Activated naive CD8-positive, alpha-beta T cell treated with anti-CD3 and anti-CD28 coated beads for 36 hours (primary cell): ENCODE measurements at places on chromosomes 7 and 10. TPM values are rescaled to one million over a fixed set of nuclear protein-coding genes. Genes with fewer than 3 reads are reported as not detected.
A peak's percentile ranks its signal among the peaks of the same experiment; 100 is the strongest.

TSPAN33 gene
- total RNA-seq = 18.7 TPM

PRPS1L1 gene
- total RNA-seq = not detected

GRCh38 chr7:36291387-36292316 lies 98.0 kb upstream of the ANLN start:
- peak; percentile 67 for DNase-seq

PRKRIP1 gene
- 25.1 TPM for total RNA-seq

GRCh38 chr10:26437637-26438461 lies at the start of gene APBB1IP:
TSS of gene APBB1IP (plus strand) at chr10:26438341. CDS start at chr10:26492327, 53,986 bp downstream.
- DNase-seq = peak; percentile 57

- no peak for DNase-seq
Measured at GRCh38 chr10:74418285-74418872, 267.4 kb downstream of the ADK start.

DNA sequence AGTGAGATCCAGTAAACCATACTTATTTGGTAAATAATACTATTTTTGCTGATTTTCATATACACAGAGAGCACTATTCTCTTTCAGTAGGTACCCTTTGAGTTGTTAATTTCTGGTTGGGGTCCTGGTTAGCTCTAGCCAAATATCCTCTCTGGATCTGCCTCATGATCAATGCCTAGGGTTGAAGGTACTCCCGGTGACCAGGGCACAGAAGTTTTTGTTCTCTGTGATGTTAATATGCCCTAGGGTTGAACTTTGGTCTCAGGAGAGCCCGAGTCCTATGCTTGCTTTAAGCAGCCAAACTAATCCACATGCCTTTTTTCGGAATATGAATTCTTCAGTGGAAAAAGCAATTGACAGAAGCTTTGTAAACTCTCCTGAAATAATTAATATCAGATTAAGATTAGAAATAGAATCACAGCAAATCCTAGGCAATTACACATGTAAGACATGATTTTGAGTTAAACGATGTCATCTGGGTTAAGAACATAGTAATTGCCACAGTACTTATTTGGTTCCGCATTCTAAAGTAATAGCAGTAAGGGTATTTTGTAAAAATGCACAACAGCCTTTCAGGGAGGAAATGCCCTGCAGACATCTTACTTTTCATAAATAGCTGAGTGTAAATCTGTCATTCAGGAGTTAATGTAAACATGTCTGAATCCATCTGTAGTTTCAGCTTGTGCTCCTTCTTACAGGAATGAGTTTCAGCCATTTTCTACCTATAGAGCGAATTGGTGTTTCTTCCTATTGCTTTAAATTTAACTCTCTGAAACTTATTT lies 10.1 kb downstream of the CHN2 start:
- DNase-seq = no peak

SLC39A12 gene
- total RNA-seq = not detected

ITGA8 gene
- total RNA-seq = not detected

DNA sequence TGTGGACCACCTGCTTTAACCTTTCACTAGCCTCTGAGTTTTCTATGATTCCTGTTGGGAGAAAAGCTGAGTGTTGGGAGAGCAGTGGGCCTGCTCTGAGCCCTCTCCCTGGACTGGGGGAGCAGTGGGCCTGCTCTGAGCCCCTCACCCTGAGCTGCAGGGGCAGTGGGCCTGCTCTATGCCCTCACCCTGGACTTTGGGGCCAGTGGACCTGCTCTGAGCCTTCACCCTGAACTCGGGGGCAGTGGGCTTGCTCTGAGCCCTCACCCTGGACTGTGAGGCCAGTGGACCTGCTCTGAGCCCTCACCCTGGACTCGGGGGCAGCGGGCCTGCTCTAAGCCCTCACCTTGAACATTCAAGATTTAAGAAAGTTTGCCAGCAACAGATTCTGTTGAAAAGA lies 33.4 kb downstream of the AGAP6 start:
- no peak for DNase-seq

DNA sequence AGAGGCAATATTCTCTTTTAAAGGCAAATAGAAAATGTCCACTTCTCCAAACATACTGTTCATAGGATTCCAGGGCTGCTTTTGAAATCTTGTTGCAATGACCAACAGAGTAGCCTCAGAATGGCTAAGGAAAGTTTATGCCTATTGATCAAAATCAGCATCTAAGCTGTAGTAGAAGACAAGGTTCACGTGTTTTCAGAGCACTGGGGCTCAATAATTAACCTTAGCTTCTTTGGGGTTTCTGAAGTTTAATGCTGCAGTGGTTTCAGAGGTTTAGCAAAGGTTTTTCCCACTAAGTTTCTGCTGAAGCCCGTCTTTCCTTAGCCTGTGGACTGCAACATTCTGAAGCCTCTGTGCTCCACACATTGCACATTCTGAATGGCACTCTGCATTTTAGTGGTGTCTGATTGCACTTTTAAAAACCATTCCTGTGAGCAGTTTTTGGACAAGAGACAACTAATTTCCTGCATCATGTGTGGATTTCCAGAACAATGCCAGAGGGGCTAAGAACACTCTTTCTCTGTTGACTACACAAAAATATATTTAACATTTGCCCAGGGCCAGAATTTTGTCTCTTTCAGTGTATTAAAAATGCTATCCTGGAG lies 342.5 kb downstream of the PTEN start:
- DNase-seq = no peak

GRCh38 chr10:13180788-13181187 lies 19.4 kb downstream of the MCM10 start:
- no peak for DNase-seq

GRCh38 chr7:55018361-55019190 lies at the start of gene EGFR:
TSS of gene EGFR (plus strand) at chr7:55019017. CDS start at chr7:55019278, 261 bp downstream.
- no peak for DNase-seq

MMD2 gene
- not detected for total RNA-seq

DNA sequence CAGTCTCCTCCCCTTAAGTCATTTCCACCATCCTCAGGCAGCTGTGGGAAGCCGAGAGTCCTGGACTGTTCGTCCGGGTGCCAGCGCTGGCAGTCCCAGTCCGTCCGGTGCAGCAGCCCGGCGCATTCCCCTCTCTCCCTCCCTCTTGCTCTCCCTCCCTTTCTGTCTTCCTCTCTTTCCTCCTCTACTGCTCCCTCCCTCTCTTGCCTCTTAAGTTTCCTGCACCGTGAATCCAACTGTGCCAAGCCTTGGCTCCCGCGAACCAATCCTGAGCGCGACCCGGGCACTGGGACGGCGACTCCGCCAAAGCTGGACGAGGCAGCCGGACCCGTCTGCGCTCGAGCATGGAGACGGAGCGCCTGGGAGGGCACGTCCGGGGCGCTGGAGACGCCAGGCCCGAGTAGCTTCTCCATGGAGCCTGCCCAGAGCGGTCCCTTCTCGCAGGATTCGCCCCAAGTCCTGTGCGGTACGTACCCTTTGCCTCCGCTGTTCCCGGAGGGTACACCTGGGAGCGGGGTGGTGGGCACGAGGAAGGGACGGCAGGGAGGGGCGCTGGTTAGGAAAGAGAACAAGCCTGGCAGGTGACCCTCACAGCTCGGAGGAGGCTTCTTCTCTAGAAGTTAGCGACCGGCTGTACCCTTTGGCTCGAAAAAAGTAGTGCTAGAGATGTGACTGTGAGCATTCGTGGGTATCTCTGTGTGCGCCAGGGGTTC lies 1.0 kb downstream of the NXPH1 start:
- DNase-seq = no peak

- DNase-seq = no peak
Measured at GRCh38 chr10:123530166-123530870, 135.8 kb upstream of the GPR26 start.

HMX3 gene
- total RNA-seq = 0.24 TPM

RNF148 gene
- total RNA-seq = not detected

SUN3 gene
- 0.54 TPM for total RNA-seq

GRCh38 chr7:99340659-99341058 lies 15.0 kb downstream of the ARPC1A start:
- no peak for DNase-seq

GPR141 gene
- not detected for total RNA-seq

DNA sequence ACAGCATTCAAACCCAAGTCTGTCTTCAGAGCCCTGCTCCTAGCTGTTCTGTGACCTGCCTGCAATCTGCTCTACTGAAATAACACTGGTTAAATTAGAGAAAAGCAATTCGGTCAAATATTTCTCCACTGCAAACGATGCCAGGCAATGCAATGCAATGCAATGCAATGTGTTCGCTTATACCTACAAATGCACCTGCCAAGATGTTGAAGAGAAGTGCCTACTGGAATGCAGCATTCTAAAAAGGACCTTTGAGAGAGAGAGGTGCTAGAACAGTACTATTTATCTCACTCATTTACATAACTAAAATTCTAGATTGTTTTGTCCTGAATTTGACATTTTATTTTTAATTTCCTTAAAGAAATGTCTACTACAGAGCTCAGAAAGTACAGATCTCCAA lies 157.3 kb upstream of the CDK1 start:
- no peak for DNase-seq

GRCh38 chr10:43057831-43058340 lies 19.0 kb upstream of the RET start:
- DNase-seq = no peak

- no peak for DNase-seq
Measured at GRCh38 chr10:78913219-78914059, 155.3 kb upstream of the ZMIZ1 start.

DNA sequence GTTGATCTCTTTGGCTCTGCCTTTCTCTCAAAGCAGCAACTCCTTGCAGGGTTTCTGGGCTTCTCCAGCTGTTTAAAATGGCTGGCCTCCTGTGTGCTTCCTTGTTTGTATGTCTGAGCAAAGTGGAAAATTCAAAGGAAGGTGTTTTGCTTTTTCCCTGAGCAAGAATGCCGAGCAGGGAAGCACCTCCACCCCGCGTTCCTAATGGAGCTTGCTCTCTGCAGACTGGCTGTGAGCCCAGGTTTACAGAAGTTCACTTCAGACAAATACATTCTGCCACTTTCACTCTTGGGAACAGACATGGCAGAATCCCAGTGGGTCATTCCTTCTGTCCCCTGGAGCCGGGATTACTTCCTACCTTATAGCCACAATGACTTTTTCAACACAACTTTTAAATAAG lies 181.8 kb upstream of the AGK start:
- no peak for DNase-seq

TMEM184A gene
- 0.22 TPM for total RNA-seq

DNA sequence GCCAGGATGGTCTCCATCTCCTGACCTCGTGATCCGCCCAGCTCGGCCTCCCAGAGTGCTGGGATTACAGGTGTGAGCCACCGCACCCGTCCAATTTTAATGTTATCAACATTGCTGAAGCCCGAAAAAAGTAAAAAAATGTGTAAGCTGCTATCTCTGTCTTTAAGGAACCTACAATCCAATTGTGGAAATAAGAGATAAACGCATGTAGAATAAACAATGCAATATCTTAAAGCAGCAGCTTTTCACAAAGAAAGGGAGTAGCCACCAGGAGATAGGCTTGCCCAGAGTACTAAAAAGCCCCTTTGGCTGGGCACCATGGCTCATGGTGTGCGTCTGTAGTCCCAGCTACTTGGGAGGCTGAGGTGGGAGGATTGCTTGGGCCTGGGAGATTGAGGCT lies 282.9 kb upstream of the LYZL1 start:
- DNase-seq = no peak

DNA sequence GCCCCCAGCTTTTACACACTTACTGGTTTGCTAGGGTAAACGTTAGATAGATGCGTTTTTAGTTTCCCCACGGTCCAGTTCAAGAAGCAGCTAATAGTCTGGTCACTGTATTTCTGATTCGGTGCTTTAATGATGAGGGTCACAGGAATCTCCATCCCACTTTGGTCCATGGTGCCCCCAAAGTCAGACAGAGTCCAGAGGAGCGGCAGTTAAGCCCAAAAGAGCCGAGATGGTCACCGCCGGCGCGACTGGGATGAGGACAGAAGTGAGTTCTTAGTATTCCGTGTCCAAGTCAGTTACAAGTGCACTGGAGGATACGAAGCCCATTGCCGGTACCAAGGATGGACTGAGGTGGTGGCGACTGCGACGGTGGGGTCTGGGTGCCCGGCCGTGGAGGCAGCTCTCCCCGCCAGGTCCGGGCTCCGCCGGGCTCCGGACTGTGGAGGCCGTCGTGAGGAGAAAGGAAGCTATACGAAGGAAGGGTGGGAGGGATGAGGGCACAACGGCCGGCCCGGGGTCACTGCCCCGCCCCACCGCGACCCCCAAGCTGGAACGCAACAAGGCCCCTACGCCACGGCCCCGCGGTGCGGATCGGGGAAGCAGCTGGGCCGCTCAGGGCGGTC lies 663 bp downstream of the HERPUD2 start:
- no peak for DNase-seq

DNA sequence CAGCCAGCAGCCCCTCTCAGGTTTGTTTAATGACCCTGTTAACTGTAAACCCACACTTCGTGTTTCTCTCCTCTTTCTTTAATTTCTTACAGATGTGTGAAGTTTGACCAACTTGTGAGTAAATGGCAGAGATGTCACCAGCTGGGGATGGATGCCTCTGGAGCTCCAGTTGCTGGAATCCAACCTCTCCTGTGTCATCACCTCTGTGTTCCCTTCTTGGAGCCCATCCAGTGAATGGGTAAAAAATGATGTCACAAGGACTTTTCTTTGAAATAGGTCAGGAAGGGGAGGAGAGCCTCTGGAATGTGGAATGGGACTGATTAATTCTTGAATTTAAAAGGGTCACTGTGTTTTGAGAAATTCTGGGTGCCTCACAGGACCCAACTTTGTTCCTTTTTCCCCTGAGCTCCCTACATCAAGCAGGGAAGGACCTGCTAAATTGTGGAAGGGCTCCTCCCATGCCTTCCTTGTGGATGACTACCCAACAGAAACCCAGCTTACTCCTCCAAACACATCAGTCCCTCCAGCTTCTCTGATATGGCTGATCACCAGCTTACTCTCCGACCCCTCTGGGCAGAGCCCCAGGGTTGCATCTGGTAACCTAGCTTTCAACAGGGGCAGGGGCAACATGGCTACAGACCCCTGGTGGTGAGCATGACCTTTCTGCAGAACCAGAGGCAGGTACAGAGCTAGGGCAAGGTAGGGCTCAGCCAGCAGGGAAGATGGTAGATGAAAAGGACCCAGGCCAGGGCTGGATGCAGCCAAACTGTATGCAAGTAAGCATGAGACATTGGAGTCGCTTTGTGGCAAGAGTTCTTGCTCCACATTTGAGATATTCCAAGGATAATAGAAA lies 67.5 kb downstream of the STRA8 start:
- DNase-seq = no peak

- no peak for DNase-seq
Measured at GRCh38 chr10:132724446-132724845, 61.5 kb downstream of the NKX6-2 start.

DNA sequence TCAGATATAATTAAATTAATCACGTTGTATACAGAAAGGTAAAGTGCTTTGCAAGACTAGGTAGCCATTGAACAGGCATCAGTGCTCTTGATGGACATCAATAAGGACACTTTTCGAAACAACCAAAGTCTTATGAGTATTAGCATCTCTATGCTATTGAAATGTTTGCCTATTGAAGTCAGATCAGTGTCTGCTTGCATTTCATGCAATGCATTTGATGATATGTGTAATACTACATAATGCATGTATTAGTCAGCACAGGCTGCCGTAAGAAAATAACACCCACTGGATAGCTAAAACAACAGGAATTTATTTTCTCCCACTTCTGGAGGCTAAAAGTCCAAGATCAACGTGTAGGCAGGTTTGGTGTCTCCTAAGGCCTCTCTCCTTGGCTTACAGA lies 209.3 kb upstream of the PLXDC2 start:
- DNase-seq = no peak

TYW1B gene
- 3.7 TPM for total RNA-seq
